Activated T-cell treated with anti-CD3 and anti-CD28 coated beads for 48 hours (primary cell): ENCODE measurements at places on chromosomes 1 and 21.
A peak's percentile ranks its signal among the peaks of the same experiment; 100 is the strongest.

DNA sequence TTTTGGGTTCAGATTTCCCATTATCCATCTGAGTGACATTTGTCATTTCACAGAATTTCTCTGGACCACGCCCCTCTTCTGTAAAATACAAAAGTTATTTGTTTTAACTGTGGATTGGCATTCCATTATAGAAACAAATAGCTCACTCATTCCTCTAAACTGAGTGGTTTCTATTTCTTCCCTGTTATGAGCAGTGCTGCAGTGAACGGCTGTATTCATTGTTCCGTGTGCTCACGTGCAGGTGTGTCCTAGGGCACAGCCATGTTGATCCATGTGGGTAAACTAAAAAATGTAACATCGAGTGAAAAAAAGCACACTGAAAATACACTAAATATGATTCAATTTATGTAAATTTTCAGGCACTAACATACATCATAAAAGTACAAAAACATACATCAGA is 27.0 kb upstream of the IL12RB2 start:
- DNase-seq = no peak

GRCh38 chr1:218459878-218460711 is 115.0 kb downstream of the TGFB2 start:
- DNase-seq = no peak

DNA sequence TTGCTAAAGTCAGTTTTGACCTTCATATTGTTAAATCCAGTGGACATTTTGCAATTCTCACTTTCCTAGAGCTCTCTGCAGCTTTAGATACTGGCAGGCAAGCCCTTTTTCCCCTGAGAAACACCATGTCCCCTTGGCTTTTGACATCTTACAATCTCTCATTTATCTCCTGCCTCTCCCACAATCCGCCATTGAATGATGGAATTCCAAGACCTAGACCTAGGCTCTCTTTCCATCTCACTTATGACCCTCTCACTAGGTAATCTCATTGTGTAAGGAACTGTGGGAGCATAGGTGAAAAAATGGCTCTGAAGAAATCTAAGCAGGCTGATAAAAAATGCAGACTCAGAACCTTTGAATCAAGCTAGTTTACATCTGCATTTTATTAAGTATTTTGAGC is 2.0 kb downstream of the KYAT3 start:
- no peak for DNase-seq

DNA sequence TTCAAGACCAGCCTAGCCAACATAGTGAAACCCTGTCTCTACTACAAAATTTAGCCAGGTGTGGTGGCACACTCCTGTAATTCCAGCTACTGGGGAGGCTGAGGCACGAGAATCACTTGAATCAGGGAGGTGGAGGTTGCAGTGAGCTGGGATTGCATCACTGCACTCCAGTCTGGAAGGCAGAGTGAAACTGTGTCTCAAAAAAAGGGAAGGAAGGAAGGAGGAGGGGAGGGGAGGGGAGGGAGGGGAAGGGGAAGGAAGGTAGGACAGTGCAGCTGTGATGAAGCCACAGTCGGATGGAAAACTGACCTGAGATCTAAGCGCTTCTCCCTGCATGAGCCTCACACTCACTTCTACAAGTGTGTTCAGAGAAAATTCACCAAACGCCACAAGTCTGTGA is 22.0 kb upstream of the FHAD1 start:
- DNase-seq = no peak

DNA sequence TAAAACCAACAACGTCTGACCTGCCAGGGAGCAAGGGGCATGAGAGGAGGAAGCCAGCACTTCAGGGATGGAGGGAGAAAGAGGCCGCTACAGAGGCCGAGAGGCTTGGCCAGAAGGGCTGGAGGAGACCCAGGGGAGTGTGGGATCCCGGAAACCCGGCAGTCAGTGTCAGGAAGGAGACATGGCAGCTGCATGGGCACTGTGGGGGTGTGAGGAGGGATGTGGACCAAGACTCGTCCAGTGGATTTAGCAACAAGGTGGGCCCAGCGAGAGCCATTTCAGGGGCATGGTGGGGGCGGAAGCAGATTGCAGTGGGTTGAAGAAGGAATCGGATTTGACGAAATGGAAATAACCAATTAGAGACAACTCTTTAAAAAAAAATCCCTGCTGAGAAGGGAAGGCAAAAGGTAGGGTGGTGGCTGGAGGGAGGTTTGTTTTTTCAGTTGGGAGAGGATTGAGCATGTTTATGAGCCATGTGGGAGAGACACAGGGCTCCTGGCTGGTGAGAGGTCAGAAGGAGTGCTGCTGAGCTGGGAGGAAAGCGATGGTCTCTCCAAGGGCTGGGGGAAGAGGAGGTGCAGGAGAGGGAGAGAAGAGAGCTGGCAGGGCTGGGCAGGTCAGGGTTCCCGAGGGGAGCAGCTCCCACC is 4.4 kb downstream of the B4GALT2 start:
- DNase-seq = no peak

GRCh38 chr1:39949891-39950290 is 5.1 kb upstream of the MFSD2A start:
- DNase-seq = no peak

- peak; percentile 50 for DNase-seq
Observed at GRCh38 chr1:66282343-66282852, 251.6 kb upstream of the SGIP1 start.

- no peak for DNase-seq
Observed at GRCh38 chr1:31688233-31688918, 15.4 kb downstream of the COL16A1 start.

DNA sequence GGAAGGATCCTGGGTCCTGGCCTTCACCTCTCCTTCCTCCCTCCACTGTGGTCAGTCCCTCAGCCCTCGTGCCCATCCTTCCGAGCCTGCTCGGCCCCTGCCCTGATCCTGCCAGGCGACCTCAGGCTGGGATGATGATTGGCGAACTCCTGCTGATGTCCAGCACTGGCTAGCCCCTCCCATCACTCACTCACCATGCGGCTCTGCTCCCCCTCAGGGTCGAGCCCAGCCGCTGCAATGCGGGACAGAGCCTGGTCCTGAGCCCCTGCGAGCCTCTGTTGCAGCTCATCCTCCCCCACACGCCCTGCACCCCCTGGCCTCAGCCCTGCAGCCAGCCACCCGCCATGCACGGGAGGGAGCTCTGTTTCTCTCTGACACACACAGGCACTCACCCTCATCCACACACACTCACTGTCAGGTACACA is 100.2 kb downstream of the DMRTB1 start:
- DNase-seq = no peak

GRCh38 chr1:227010645-227011044 is 70.6 kb downstream of the COQ8A start:
- DNase-seq = no peak

- no peak for DNase-seq
Observed at GRCh38 chr1:34868230-34869049, 8.9 kb upstream of the SMIM12 start.

GRCh38 chr1:218266356-218266755 is 18.7 kb upstream of the RRP15 start:
- no peak for DNase-seq

DNA sequence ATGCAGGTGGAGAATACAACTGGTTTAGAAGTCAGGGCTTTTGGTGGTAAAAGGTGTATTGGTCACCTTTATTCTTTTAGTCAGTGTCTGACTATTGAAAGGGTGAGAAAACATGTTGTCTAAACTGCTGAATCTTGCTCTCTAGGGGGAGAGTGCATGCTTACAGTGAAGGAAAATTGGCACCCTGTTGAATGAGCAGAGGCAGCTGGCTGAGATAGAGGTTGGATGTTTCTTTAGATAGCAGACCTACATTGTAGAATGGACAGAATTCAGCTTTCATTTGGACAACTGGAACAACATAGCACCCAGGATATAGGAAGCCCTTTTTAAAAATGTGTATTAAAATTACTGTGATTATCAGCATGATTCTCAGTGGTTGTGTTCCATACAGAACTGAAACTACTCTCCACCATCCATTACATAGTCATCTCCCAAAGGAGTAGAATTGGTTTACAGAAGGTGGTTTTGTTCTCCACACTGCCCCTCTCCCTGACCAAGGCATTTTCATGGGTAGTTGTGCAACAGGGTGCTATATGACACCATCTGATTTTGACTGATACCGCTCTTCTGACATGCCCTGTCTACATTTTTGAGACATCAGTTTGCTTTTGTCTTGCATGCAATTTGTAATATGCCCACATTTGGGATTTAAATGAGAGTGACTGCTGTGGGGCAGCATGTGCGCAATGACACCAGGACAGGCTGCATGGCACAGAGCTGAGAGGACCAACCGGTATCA is 16.2 kb downstream of the RHOU start:
- no peak for DNase-seq

DNA sequence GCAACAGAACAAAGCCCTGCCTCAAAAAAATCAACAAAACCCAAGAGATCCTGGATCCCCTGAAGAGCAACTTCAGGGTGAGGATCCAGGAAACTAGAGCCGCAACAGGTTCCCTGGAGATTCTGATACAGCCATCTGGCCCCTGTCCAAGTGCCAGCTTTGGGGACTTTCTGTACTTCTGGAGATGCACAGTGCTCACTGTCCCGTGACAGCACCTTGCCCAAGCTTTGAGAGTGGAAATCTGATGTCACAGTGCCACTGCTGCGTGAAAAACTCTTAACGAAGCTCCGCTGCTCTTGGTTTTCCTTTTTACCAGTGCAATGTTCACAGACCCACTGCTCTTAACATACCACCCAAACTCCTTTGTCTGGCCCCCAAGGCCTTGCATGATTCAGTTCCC is 26.3 kb downstream of the STK40 start:
- no peak for DNase-seq

GRCh38 chr1:16145030-16145661 is 10.7 kb downstream of the EPHA2 start:
- DNase-seq = no peak

DNA sequence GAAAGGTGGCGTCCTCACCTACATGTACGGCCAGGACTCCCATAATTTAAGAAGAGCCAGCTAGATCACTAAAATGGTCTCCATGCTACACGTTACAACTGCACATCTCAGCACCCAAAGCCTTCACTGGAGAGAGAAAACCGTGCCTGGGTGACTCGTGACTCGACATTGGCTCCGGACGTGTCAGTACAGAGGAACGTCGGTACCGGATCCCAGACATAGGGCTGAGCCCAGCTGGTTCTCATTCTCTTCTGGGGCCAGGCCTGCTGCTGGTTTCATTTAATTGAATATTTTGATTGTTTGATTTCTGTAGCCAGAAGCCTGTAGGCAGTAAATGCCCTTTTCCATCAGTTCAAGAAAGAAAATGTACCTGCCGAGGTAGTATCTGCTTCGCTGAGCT is 93.1 kb downstream of the HHIPL2 start:
- no peak for DNase-seq

DNA sequence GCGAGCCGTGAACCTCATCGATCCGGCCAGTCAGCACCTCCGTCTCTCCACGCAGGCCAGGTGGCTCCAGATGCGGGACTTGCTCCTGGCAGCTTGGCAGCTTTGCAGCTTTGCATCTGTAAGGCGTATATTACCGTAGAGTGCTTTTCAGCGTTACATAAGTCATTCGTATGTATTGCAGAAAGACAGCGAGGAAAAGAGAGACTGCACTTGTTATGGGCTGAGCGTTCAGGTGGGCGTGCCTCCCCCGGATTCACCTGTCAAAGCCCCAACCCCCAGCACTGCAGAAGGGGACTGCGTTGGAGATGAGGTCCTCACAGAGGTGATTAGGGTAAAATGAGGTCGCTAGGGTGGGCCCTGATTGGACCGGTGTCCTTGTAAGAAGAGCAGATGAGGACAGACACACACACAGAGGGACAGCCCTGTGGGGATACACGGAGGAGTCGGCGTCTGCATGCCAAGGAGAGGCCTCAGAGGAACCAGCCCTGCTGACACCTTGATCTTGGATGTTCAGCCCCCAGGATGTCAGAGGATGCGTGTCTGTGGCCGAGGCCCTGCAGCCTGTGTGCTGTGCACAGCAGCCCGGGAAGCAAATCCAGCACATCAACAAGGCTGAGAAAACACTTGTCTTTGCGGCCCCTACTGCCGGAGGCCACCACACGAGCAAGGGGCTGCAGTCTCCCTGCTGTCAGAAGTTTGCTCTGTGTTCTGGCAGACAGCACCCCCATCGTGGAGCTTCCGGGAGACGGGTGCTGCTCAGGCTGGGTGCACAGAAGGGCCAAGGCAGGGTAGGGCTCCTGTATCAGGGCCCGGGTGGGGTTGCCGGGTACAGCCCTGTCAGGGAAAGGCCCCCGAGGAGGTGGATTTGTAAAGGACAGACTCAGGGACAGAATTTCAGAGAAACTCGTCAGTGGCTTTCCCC is 10.9 kb upstream of the AGPAT3 start:
- no peak for DNase-seq

- DNase-seq = no peak
Observed at GRCh38 chr21:34282223-34282622, 81.6 kb upstream of the KCNE2 start.

GRCh38 chr1:1598051-1598719 is 1.8 kb downstream of the FNDC10 start:
- DNase-seq = no peak

DNA sequence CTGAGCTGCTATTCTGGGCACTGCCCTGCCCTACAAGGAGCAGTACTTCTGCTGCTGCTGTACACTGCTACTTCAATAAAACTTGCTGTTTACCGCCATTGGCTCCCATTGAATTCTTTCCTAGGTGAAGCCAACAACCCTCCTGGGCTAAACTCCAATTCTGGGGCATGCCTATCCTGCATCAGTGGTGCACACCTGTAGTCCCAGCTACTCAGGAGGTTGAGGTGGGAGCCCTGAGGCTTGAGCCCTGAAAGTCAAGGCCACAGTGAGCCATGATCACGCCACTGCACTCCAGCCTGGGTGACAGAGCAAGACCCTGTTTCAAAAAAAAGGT is 21.2 kb downstream of the PDIK1L start:
- DNase-seq = no peak

- no peak for DNase-seq
Observed at GRCh38 chr1:167373398-167373797, 144.9 kb downstream of the CD247 start.

DNA sequence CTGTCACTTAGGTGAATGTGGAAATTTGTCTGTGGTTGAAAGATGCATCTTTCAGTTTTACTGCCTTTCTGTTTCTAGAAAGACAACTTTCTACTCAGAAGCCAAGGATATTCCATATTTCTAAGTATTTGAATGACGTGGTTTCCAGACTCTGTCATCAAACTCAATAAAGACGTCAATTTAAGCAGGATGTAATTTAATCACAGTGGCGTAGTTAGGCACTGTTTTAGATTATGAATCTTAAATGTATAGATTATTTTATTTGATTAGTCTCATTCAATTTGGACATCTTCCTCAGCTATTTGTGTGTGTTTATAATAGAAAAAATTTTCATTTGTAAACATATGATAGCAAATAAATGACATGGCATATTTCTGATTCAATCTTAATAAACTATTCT is 298.9 kb downstream of the RYR2 start:
- no peak for DNase-seq

- DNase-seq = no peak
Observed at GRCh38 chr1:241596633-241597032, 43.5 kb downstream of the CHML start.

DNA sequence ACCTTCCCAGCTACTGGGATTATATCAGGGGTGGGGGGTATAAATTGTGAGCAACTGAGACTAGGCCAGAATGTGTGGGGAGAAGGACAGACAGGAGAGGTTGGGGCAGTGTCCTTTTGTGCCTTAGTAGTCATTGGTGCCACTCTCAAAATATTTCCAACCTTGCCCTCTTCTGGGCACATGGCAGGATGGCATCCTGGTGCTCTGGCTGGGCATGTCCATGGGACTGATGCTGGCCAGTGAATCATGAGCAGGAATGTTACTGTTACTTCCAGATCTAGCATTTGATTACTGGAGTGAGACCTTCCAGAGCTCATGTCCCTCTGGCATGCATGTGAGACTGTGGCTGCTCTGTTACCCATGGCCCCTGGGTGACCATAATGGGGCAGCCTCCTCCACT is 151.2 kb downstream of the MATN1 start:
- DNase-seq = no peak
